ENCODE measurements at places on chromosomes 2 and 18.

- DNase-seq: no peak
Observed at GRCh38 chr2:111705239-111705638, 178.8 kb downstream of the ANAPC1 start.

DNA sequence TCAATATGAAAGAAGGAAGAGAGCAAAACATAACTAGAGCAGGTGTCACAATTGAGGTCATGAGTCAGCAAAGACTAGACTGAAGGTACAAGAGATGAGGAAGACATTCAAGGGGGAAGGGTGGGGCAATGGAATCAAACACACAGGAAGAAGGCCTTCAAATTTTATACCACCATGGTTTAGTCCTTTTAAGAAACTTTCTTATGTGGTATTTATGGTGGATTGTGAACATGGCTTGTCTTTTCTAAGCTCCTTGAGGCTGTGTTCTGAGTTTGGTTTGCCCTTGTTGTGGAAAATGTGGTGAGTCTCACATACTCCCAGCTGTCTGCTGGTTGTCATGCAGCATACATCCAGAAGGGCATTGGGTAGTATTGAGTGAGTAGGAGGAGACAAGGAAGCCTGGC, 62.1 kb downstream of the NABP1 start:
- DNase-seq: peak; percentile 73

DNA sequence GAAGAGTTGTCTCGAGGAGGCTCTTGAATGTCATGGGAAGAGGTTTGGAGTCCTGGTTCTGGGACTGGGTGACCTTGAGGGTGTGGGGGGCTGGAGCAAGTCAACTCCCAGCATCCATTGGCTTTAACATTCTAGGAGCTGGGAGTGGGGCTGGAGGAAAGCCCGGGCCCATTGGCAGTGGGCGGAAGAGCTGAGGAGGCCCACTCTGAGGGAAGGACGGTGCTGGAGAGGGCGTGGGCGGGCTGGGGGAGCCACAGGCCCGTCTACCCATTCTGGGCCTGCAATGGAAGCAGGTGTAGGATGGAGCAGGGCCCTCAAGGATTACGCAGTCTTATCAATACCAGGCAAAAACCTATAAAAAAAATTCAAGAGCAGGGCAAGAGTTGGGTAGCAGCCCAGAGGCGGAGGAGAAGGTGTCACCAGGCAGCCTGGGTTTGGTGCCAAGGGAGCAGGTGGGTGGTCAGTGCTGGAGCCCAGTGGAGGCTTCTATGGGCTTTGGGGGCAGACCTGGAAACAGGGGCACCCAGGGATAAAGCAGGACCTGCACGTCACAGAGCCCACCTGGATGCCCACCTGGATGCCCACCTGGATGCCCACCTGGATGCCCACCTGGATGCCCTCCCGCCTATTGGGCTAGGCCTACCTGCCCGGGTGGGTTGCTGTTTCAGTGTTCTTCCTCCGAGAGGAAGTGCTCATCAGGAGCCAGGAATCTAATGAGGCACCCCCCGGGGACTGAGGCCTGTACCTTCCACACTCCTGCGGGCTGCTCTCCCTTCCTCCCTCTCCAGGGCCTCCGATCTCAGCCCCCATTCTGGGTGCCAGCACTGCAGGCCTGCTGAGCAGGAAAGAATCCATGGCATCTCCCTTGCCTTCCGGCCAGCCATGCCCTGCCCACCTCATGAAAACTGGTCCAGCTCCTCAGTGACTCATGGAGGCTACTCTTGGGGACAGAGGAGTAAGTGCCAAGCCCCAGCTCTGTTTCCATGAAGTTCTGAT, 71.3 kb downstream of the CTIF start:
- no peak for DNase-seq

- no peak for DNase-seq
Observed at GRCh38 chr2:217289177-217289906, 429.5 kb upstream of the TNP1 start.

GRCh38 chr2:46390036-46390435, 89.3 kb upstream of the TMEM247 start:
- DNase-seq: no peak

GRCh38 chr18:3998698-3999333, 456.3 kb downstream of the DLGAP1 start:
- peak; percentile 48 for DNase-seq

DNA sequence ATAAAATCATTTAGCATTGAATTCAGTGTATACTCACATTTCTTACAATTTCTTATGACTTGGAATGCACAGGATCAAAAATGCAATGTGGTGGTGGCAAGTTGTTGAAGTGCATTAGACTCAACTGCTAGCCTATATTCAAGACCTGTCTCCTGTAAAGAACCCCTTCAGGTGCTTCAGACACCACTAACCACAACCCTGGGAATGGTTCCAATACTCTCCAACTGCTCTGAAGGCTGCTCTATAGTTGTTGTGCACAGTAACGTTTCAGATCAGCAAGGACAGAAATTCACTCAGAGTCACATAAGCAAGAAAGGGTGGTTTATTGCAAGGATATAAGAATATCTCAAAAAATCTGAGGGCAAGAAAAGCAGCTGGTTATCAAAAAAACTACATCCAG, 6.5 kb downstream of the GKN1 start:
- DNase-seq: no peak

DNA sequence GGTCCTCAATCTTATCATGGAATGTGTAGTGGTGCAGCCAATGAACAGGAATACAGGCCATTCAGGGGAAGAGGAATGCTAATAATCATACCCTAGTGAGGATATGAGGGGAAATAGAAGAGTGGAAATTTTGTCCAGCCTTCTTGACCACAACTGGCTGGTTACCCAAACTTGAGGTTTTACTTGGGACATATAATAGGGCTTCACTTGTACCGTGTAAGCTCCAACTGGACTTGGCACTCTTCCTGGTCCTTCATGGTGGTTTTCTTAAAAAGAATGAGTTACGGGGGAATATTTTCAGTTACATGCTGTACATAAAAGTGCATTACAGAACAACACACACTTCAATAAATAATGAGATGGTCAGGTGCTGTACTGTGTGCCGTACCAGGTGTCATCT, 234.9 kb upstream of the RASGRP3 start:
- DNase-seq: no peak

- no peak for DNase-seq
Observed at GRCh38 chr2:41966431-41966893, 81.4 kb upstream of the PKDCC start.

- no peak for DNase-seq
Observed at GRCh38 chr2:171226461-171226860, 65.8 kb upstream of the TLK1 start.

DNA sequence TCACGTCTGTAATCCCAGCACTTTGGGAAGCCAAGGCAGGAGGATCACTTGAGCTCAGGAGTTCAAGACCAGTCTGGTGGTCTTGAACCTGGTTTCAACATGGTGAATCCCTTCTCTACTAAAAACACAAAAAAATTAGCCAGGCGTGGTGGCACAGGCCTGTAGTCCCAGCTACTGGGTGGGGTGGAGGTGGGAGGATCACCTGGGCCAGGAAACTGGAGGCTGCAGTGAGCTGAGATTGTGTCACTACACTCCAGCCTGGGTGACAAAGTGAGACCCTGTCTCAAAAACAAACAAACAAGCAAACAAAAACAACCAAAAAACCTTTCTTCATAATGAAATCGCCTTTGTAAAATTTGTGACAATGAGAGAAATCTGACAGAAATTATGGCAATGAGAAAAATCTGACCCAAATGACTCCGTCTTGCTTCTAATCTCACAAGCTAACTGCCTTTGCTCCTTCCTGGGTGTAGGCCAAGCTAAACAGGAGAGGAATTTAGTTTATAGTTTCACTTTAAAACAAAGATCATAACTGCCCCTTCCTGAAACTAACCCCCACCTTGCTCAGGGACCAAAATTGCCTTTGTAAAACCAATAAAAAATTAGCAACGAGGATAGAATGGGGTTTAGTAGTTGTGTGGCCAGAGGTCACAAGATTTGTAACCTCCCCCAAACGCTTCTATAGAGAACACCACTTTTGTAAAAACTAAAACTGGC, 60.7 kb upstream of the KIF5C start:
- no peak for DNase-seq

GRCh38 chr2:205051417-205051816, 506.1 kb downstream of the PARD3B start:
- DNase-seq: no peak

- DNase-seq: peak; percentile 69
Observed at GRCh38 chr2:101387151-101387834, at the start of gene CREG2. Gene CREG2 (minus strand): TSS chr2:101387503. CDS start chr2:101387457, 46 bp downstream.

GRCh38 chr2:173962031-173962430, 3.1 kb downstream of the SP3 start:
- DNase-seq: no peak

DNA sequence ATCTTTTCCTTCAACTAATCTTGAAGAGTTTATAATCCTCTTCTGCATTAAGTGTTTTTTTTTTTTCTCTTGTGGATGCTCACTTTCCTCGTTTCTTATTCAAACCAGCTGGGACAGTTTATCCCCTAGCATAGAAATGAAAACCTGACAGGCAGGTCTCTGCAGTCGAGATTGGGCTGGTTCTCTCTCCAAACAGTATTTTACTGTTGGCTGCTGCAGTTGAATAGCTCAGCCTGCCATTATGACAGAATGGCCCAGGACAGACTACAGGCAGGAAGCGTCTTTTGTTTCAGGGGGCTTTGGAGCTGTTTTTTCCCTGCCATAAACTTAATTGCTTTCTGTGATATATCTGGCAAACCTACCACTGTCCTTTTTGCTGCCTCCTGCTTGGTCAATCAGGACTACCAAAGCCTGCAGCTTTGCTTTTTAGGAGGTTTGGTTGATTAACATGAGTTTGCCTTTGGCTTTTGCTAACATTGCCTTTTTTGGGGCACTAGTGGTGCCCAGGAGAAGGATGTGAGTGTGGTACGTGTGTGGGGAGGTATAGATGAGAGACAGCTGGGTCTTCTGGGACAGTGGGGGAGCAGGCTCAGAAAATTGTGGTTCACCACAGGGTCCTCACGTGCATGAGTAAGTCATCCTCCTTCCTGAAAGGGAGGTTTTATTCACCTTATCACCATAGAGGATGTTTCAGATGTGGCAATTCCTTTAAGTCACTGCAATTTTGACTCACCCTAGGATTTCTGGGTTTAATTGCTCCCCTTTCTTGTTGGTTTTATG, 128.7 kb downstream of the LYPD6B start:
- DNase-seq: peak; percentile 86

- DNase-seq: no peak
Observed at GRCh38 chr2:39476524-39476923, 39.4 kb upstream of the MAP4K3 start.

DNA sequence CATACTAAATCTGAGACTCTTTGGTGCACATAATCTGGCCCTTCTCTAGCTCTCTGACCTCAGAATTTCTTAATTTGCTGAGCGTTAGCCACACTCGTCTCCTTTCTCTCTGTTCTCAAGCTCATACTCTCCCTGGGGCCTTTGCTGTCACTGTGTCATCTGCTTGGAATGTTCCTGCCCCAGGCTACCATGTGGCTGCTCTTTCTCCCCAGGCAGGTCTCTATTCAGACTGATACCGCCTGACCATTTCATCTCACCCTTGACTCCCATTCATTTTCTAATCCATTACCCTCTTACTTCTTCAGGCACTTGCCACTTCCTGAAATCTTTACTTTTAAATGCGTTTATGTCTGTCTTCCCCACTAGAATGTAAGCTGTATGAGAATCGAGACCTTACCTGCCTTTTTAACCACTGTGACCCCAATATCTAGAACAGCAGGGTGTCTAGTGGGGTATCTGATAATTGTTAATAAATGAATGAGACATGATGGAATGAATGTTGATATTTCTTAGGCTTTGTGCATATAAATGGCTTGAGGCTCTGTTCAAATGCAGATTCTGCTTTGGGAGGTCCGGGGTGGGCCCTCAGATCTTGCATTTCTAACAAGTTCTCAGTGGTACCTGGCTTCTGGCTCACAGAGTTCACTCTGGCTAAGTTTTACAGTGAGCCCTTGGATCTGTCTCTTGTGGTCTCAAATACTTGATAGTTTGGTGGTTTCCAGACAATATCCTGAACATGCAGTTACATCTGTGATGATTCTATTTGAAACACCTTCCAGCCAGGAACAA, 89.9 kb upstream of the EPC2 start:
- no peak for DNase-seq

- no peak for DNase-seq
Observed at GRCh38 chr2:141038341-141038740, 1092.5 kb downstream of the LRP1B start.

- DNase-seq: no peak
Observed at GRCh38 chr2:114008720-114009119, 118.8 kb downstream of the ACTR3 start.

DNA sequence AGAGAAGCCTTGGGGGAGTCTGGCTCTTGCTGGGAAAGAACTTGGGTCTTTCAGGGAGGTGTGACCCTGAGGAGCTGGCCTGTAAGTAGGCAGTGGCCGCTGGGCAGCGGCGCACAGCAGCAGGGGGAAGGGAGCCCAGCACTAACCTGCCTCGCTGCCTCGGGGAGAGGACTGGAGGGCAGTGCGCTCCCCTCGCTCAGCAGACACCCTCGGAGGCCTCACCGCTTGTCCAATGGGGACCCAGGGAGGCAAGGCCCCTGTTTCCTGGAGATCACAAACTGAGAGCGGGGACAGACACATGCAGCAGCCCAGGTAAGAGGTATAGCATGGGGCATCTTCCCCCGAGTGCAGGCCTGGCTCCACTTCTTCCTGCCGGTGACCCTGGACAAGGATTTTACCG, 3.3 kb downstream of the DNMT3A start:
- no peak for DNase-seq

- no peak for DNase-seq
Observed at GRCh38 chr2:3664925-3665324, 6.9 kb downstream of the ALLC start.

- no peak for DNase-seq
Observed at GRCh38 chr2:110832740-110833139, 100.4 kb downstream of the ACOXL start.

- no peak for DNase-seq
Observed at GRCh38 chr2:100699131-100699530, 120.8 kb upstream of the NPAS2 start.

GRCh38 chr2:82478641-82479040, 1980.4 kb downstream of the SUCLG1 start:
- no peak for DNase-seq

GRCh38 chr2:99811544-99811943, 321.7 kb upstream of the REV1 start:
- no peak for DNase-seq

- DNase-seq: no peak
Observed at GRCh38 chr2:233481368-233482142, 85.0 kb downstream of the USP40 start.

- no peak for DNase-seq
Observed at GRCh38 chr18:8984131-8984721, 118.3 kb upstream of the NDUFV2 start.

DNA sequence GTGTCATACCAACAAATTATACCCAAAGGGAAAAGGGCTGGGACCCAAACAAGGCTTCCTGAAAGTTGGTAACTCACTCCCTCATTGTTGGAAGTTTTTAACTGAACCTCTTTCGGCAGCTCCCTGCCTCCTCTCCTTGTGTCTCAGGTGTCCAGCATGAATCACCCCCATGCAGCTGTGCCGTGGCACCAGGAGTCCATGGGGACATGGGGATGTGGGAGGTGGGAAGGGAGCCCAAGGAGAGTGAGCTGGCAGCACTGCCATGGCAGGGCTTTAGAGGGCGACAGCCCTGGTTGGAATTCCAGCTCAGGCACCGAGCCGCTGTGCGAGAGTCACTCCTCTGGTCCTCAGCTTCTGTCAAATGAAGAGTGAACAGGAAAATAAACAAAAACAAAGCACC, 12.5 kb upstream of the GYPC start:
- DNase-seq: no peak
